Right cardiac atrium (tissue), 5 donors: ENCODE measurements at places on chromosomes 1 and 21. TPM values are rescaled to one million over a fixed set of nuclear protein-coding genes. Genes with fewer than 3 reads are reported as not detected.
A peak's percentile ranks its signal among the peaks of the same experiment; 100 is the strongest.

CSF3R gene
- polyA plus RNA-seq = 4.0 TPM

TNN gene
- 0.09 TPM for polyA plus RNA-seq

CXADR gene
- 7.3 TPM for polyA plus RNA-seq

GRCh38 chr1:66747501-66747900, 4.8 kb upstream of the DYNLT5 start:
- no peak for DNase-seq

ADAM30 gene
- polyA plus RNA-seq = not detected

GRCh38 chr1:151061704-151062103, 1.5 kb downstream of the MLLT11 start:
- DNase-seq = no peak

GRCh38 chr1:89986020-89986419, 8.9 kb upstream of the ZNF326 start:
- no peak for DNase-seq

- DNase-seq = no peak
Observed at GRCh38 chr1:117930484-117930883, 945 bp downstream of the WDR3 start.

- DNase-seq = no peak
Observed at GRCh38 chr1:119531606-119532323, 24.8 kb downstream of the HSD3B1 start.

DNA sequence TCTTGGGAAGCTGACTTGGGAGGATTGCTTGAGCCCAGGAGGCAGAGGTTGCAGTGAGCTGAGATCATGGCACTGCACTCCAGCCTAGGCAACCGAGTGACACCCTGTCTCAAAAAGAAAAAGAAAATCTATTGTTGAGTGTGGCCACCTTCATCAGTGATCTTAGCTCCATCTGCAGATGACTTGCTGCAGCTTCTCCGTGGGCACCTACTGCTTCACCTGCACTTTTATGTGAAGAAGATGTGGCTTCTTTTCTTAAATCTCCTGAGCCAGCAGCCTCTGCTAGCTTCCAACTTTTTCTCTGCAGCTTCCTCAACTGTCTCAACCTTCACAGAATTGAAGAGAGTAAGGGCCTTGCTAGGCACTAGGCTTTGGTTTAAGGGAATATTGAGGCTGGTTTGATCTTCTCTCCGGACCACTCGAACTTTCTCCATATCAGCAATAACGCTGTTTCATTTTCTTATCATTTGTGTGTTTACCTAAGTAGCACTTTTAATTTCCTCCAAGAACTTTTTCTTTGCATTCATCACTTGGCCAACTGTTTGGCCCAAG, 28.0 kb downstream of the AGPAT3 start:
- DNase-seq = no peak

DNA sequence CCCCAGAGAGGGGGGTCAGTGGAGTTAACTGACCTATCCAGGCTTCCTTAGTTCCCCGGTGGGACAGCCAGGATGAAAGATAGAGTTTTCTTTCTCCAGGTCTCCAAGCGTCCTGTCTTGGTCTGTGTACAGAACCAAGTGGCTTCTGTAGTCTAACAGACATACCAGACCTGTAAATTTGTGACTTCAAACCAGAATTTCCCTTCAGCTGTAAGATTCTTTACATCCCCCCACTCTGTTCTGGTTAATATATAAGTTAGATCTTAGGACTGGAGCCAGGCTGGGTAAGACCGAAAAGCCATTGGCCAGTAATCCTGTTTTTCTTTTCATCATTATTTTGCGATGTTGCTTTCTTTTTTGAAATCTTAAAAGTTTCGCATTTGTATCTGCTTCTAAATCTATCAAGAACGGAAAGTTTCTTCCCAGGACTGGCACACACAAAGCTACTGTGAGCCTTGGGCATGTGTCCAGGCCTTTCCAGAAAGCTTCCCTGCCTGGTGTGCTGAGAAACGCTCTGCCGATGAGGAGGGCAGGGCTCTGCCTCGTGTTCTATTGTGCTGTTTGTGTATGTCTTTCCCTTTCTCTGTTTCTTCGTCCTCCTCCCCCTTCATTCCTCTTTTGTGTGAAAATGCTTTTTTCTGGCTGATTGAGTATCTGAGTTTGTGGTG, 72.3 kb downstream of the RGL1 start:
- peak; percentile 88 for DNase-seq

- DNase-seq = no peak
Observed at GRCh38 chr21:16594191-16594590, 864.4 kb downstream of the USP25 start.

CRYZL1 gene
- 26.7 TPM for polyA plus RNA-seq

DNA sequence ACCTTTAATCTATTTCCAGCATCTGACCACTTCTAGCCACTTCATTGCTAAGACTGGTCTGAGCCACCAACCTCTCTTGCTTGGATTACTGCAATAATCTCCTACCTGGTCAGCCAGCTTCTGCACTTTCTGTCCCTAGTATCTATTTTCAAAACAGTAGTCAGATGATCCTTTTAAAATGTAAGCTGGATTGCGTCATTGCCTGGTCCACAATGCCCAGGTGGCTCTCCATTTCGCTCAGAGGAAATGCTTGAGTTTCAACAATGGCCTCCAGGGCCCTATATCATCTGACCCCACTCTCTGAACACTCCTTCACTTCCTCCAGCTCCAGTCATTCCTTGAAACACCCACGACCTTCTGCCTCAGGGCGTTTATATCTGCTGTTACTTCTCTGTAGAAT, 2.3 kb downstream of the FYB2 start:
- DNase-seq = no peak

DNA sequence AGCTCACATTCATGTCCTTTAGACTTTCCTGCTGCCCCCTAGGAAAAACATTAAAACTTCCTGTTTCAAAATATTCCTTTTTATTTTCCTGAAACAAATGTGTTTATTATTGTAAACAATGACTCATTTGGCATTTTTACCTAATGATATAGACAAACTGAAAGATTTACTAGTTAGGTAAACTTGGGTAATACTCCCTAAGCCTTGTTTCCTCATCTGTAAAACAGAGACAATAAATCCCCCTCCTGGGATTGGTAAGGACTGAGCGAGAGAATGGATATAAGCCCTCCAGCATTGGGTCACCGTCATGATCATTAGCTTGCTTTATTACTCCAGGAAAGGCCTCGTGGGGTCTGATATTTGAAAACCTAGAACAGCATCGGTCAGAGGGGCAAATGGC, 59.8 kb downstream of the LPAR3 start:
- no peak for DNase-seq

S100B gene
- polyA plus RNA-seq = 36.3 TPM

DNA sequence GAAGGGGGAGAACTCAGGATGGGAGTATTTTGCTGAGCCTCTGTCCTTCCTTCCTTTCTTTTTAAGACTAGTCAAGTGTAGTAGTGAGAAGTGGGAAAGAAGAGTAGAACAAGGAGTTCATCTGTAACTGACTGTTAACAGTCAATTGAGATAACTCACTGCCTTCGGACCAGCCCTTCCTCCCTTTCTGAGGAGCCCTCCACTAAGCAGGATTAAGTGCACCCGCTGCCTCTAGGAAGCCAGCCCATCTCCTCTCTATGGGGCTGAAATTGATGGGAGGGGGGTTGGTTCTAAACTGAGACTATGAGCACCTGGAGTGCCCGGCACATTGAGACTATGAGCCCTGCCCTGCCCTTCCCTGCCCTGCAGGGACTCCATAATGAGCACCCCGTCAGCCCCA, 72.7 kb upstream of the TINAGL1 start:
- DNase-seq = no peak

- DNase-seq = no peak
Observed at GRCh38 chr1:18866314-18866713, 6.9 kb upstream of the TAS1R2 start.

DNA sequence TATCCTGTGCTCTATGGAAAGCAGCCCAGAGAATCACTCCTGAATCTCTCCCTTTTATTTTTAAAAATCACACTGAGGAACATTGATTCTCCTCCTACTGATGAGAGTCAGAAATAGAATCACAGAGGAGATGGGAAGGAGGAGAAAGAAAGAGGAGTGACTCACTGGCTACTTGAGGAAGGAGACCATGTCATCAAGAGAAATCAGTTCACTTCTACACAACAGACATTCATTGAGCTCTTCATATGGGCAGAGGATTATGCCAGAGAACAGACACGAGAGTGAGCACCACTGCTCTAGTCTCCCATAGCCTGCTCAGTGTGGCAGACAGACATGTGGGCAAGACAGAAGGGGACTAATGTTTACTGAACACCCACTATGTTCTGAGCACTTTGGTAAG, 44.2 kb downstream of the RAB3B start:
- no peak for DNase-seq

DNA sequence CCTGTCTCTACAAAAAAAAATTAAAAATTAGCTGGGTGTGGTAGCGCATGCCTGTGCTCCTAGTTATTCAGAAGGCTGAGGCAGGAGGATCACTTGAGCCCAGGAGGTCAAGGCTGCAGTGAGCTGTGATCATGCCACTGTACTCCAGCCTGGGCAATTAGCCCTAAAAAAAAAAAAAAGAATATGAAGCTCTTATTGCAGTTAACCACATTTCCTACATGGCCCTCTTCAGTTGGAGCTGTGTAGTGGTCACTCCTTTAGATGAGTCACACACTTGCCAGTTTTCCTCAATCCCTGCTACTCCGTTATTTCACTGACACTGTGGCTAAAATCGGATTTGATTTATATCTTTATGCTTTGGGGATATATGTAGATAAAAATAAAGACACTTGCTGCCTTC, 11.8 kb downstream of the NFYC start:
- no peak for DNase-seq

ACOT7 gene
- polyA plus RNA-seq = 7.5 TPM

GRCh38 chr1:36884801-36885200, 149.5 kb downstream of the GRIK3 start:
- DNase-seq = no peak

DNA sequence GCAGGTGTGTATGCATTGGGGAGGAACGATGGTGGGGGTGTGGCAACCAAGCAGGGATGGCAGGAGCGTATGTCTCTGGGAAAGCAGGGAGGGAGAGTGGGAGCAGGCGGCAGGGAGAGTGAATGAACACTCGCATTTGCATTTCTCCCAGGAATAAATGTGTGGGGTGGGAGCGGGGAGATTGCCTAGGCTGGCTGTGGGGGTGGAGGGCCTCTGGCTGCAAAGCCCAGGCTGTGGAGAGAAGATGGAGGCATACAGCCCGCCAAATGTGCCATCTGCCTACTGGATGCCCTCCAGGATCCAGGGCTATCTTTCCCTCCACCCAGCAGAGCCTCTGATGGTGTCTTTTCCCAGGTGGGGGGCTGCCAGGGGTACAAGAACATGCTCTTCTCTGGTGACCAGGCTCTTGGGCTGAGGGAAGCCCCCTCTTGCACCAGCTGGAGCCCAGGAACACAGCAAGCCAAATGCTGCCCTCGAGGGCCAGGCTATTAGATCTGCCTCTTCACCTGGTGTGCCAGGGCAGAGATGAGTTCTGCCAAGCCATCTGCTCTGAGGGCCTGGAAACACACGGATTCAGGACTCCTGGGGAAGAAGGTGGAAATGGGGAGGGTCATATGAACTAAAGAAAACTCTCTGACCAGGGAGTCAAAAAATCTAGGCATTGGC, 1.7 kb upstream of the OPTC start:
- no peak for DNase-seq

CLDN19 gene
- polyA plus RNA-seq = 0.79 TPM

SPATA21 gene
- polyA plus RNA-seq = 0.23 TPM

DNA sequence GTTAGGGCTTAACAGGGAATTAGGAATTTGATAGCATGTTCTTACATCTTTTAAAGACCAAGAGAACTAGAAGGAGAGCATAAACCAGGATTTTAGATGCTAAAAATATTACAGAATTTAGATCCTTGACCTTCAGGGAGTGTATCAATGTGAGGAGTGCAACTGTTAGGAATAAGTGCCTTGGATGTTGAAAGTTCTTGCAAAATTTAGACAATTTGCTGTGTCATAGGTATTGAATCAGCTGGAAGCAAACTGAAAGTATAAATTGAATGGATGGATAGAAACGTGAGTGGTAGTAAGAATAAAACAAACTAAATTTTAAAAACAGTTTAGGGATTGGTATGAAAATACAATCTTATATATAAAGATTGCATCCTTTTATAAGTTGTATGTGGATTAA, 27.7 kb downstream of the PPP1R12B start:
- DNase-seq = no peak

HIVEP3 gene
- polyA plus RNA-seq = 6.5 TPM

DNA sequence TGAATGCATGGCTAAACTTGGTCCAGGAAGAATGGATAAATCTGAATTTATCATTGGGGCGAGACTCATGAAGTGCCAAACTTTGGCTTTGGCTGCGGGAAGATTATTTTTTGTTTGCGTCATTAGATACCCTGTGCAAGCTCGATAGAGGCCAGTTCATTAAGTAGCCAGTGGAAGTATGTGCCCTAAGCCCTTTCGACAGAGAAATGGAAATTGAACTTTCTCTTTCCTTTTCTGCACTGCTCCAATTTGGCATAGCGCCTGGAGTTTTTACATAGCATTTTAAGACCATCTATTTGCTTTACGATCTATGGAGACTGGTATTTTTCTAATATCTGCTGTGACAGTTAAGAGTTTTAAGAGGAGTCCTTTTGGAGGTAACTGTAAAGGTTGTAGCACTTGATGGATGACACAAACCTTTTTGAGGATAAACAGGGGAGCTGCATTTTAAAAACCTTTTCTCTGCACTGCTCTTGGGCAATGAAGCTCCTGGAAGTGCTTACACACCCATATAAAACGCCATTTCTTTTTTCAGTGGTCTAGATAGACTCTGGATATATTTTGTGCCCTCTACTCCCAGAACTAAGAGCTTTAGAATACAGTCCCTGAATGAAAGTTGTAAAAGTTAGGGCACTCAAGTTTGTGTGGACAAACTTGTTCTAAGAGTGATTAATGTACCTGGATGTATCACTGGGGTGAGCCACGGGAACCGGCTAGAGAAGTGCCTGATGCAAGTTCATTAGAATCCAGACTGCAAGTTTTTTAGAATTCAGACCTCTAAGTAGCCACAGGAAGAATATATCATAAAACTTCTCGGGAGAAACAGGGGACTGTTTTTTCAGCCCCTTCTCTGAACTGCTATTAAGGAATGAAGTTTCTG, 41.3 kb upstream of the CFHR3 start:
- no peak for DNase-seq

OR2M3 gene
- polyA plus RNA-seq = not detected

- no peak for DNase-seq
Observed at GRCh38 chr1:117237726-117238381, 27.1 kb upstream of the VTCN1 start.

FCAMR gene
- polyA plus RNA-seq = not detected

GRCh38 chr1:40774266-40774998, 9.2 kb upstream of the KCNQ4 start:
- peak; percentile 43 for DNase-seq

HSD3B2 gene
- polyA plus RNA-seq = not detected

DNA sequence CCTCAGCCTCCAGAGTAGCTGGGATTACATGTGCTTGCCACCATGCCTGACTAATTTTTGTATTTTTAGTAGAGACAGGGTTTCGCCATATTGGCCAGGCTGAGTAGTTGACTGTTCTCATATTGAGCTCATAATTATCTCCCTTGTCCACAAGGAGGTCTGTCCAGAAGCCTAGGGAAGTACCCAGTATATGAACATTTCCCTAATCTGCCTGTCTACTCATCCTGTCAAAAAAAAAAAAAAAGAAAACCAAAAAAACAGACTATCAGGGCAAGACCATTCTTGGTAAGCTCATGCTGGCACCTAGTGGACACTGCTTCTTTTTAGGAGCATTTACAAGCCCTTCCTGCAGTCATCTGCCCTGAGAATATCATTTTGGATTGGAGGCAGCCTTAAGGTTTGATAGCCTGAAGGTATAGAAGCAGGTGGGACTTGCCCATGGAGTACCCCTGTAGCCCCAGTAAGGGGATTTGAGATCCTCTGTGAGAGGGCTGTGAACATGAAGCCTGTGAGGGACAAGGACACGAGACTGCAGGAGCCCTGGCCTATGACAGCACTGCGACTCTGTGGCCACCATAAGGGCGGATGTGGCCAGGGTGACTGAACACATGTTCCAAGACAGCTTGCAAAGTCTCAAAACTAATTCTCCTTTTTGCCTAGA, 10.8 kb upstream of the DUSP12 start:
- DNase-seq = peak; percentile 69

NTMT2 gene
- 1.6 TPM for polyA plus RNA-seq
